ENCODE measurements at places on chromosomes 4 and X. TPM values are rescaled to one million over a fixed set of nuclear protein-coding genes. Genes with fewer than 3 reads are reported as not detected.

The RIPPLY1 gene
- total RNA-seq = not detected

The CCKAR gene
- not detected for total RNA-seq

The FHDC1 gene
- total RNA-seq = 0.04 TPM

The CXCL8 gene
- total RNA-seq = 311 TPM

The ELOVL6 gene
- 7.1 TPM for total RNA-seq

The GCNA gene
- total RNA-seq = 2.3 TPM

The TRIML2 gene
- not detected for total RNA-seq

The ANK2 gene
- 0.18 TPM for total RNA-seq

The SOWAHD gene
- not detected for total RNA-seq

The IL13RA1 gene
- 47.9 TPM for total RNA-seq

The AMOT gene
- total RNA-seq = 4.8 TPM

The CACNA1F gene
- not detected for total RNA-seq

The TTC29 gene
- total RNA-seq = not detected

The CXXC4 gene
- total RNA-seq = 0.04 TPM

The NAT8L gene
- 0.07 TPM for total RNA-seq

The GALNTL6 gene
- not detected for total RNA-seq

Measured in pulmonary artery endothelial cell (primary cell).